ENCODE measurements at places on chromosomes 11 and 22. TPM values are rescaled to one million over a fixed set of nuclear protein-coding genes. Genes with fewer than 3 reads are reported as not detected.

ANKK1 gene
- 0.07 TPM for total RNA-seq

VWCE gene
- total RNA-seq: 0.50 TPM

KCNJ5 gene
- total RNA-seq: not detected

OR9I1 gene
- not detected for total RNA-seq

PLET1 gene
- total RNA-seq: not detected

KCNQ1OT1 gene
- total RNA-seq: 0.06 TPM

PNPLA3 gene
- total RNA-seq: 0.73 TPM

DGCR6L gene
- total RNA-seq: 42.3 TPM

LRRN4CL gene
- total RNA-seq: 0.07 TPM

B3GAT3 gene
- total RNA-seq: 56.9 TPM

NLRP10 gene
- total RNA-seq: not detected

GUCY1A2 gene
- 0.07 TPM for total RNA-seq

C22orf31 gene
- total RNA-seq: not detected

All from A549 treated with RU486 at 1 μM for 4 hours (cell line).